ENCODE measurements at places on chromosomes 2 and 18.

DNA sequence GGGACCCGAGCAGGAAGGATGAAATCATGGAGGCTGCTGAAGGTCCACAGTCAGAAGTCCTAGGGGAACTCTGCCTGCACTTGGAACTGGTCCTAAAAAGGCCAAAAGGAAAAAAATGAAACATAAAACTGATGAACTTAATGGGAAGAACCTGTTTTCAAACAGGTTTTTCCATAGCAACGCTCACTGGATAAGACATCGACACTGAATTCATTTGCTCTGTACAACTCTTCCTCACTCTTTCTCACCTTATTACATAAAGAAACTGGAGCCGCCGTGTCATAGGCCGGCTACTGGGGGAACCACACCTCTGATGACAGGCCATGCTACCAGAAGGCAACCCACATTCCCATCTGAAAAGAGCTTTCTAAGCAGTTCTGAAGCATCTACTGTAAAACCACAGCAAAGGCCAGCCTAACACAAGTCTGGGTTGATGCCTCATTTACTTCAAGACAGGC lies 83.6 kb downstream of the FARSB start:
- DNase-seq, result no peak

DNA sequence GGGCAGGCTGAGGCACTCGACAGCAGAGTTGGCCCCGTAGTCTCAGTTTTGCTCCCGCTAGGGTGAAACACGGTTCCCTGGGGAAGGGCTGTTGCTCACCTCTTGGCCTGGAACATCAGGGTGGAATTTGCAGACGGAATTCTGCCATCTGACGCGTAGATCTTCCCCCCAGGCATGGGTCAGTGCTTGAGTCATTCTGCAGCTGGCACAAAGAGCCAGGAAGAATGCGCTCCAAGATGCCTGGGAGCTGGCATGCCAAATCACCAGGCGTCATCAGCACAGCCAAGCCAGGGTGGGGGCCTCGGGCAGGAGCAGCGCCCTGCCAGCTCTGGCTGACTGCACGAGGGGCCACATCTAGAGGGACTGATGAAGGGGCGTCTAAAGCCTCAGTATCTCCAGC lies 42.7 kb downstream of the ODC1 start:
- DNase-seq, result peak; percentile 75

DNA sequence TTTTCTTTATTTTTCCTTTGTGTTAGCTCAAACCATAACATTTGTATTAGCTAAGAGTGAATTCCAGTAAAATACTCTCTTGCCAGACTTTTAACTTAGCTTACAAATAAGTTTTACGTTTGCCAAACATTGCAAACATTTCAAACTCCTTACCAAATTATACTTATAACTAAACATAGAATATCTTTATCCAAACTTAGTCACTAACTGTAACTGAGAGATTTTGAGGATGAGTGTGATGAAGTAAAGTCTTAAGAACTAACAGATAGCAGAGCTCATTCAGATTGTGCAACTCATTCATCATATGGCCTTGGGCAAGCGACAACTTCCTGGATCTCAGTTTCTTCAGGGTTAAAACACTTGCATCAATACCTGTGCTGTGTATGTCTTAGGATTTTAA lies 533.7 kb downstream of the TDRD15 start:
- DNase-seq, result no peak

- DNase-seq, result no peak
Observed at GRCh38 chr18:32300914-32301313, 111.1 kb downstream of the MEP1B start.

- no peak for DNase-seq
Observed at GRCh38 chr2:58099096-58099769, 52.6 kb downstream of the VRK2 start.

DNA sequence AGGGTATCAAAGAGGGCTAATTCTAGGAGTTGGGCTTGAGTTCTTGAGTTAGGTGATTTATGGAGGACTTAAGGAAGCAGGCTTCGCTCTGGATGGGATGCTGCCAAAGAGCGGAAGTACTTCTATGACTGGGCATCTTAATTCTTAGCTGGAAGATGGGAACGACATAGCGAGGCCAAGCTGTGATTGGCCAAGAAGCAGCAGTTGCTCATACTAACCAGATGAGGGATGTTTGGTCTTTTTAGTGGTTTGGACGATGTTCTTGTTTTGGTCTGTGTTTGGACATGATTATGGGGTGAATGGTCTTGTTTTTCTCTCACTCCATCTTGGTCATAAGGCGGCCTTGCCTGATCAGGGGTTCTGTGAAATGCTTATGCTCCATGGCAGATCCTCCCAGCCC lies 133.7 kb downstream of the MSH2 start:
- DNase-seq, result no peak

DNA sequence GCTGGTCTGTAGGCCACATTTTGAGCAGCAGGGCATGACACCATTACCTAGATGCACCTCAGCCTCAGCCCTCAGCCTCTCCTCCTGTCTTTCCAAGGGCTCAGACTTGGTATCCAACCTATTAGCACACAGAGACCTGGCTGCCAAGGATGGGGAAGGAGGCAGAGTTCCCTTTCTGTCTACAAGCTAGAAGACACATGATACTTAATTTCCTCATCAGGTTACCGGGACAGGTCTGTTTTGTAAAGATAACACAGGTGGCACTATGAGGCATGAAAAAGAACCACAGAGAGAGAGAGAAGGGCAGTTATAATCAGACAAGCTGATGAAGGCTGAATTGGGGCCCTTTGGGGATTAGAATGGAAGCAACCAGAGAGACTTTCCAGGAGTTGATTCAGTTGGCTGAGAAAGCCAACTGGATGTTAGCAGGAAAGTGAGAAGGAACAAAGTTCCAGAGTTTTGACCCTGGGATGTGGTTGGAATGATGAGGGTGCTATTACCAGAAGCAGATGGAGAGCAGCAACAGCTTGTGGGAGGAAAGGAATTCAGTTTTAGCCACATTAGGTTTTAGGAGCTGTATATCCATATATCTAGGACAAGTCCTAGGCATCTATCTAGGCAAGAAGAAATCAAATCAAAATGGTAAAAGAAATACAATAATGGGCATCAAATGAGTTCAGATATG lies 46.0 kb upstream of the RMND5A start:
- DNase-seq, result peak; percentile 48

- DNase-seq, result peak; percentile 76
Observed at GRCh38 chr2:19474128-19474527, 115.7 kb upstream of the OSR1 start.

DNA sequence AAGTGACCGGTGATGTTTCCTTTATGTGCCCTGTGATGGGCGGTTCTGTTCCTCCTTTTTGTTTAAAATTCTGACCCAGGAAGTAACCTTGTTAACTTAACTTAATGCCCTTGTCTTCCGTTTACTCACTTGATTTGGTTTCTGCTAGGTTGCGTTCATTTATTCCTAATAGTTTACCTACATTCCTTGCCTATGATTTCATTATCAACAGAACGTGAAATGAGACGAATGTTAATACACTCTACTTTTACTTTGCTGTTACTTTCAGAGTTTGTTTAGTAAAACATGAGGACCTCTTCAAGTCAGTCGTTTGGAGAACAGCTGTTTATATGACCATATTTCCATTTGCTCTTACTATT lies 638 bp downstream of the CEP192 start:
- no peak for DNase-seq

- DNase-seq, result no peak
Observed at GRCh38 chr2:145644820-145645302, 1124.9 kb upstream of the ZEB2 start.

DNA sequence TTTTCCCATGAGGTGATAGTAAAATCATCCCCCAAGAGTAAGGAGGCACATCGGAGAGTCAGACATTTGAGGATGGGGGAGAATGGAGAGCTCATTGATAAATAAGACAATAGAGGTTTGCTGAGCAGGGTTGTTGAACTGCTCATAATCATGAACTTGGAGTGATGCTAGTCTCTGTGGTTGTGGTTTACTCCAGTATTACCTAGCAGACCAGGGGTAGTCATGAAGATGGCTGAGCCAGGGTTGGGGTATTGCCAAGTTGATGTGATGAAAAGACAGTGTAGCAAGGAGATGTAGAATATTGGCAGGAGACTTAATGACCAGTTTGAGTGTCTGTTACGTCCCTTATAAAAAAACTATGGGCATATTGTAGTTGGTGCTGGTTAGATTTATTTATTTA lies 25.4 kb downstream of the CYBRD1 start:
- no peak for DNase-seq

DNA sequence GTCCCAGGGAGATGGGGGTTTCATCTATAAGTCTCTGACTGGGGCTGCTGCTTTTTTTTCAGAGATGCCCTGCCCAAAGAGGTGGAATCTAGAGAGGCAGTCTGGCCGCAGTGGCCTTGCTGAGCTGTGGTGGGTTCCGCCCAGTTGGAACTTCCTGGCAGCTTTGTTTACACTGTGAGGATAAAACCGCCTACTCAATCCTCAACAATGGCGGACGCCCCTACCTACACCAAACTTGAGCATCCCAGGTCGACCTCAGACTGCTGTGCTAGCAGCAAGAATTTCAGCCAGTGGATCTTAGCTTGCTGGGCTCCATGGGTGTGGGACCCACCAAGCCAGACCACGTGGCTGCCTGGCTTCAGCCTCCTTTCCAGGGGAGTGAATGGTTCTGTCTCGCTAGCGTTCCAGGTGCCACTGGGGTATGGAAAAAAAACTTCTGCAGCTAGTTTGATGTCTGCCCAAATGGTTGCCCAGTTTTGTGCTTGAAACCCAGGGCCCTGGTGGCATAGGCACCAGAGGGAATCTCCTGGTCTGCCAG lies 152.6 kb upstream of the CYP26B1 start:
- no peak for DNase-seq

GRCh38 chr2:120707816-120708215 lies 27.9 kb upstream of the GLI2 start:
- DNase-seq, result no peak

GRCh38 chr2:50856016-50856541 lies 175.9 kb downstream of the NRXN1 start:
- no peak for DNase-seq

- no peak for DNase-seq
Observed at GRCh38 chr2:10327896-10328669, 25.4 kb downstream of the HPCAL1 start.

DNA sequence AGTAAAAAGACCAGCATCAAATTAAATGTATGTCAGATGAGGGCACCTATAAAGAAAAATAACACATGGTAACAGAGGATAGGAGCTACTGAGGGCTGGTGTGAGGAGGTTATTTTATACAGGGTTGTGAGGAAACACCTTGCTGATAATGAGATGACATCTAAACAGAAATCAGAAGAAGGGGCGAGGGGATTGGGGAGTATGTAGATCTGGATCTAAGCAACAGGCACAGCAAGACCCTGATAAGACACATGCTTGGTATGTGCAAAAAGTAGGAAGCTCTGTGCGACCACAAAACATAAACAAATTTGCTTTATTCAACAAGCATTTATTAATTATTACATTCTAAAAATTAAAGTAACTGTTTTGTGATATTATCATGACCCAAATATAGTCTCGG lies 295.4 kb downstream of the ZEB2 start:
- no peak for DNase-seq

DNA sequence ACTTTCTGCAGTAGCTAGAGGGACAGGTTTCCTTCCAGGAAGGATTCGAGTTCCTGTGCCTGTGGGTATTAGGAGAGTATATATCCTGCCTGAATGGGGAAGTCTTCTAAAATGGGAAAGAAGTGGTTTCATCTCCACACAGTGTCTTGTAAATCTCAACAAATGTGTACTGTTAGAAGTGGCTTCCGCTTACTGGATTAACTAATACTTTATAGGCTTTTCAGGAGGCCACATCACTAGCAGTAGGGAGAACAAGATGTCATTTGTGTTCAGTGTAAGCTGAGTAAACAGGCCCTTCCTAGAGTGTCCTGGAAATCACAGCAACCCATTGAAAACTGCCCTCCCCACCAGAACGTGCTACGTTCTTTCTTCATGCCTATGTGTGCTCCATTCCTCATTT lies 12.5 kb upstream of the POLR1B start:
- no peak for DNase-seq

DNA sequence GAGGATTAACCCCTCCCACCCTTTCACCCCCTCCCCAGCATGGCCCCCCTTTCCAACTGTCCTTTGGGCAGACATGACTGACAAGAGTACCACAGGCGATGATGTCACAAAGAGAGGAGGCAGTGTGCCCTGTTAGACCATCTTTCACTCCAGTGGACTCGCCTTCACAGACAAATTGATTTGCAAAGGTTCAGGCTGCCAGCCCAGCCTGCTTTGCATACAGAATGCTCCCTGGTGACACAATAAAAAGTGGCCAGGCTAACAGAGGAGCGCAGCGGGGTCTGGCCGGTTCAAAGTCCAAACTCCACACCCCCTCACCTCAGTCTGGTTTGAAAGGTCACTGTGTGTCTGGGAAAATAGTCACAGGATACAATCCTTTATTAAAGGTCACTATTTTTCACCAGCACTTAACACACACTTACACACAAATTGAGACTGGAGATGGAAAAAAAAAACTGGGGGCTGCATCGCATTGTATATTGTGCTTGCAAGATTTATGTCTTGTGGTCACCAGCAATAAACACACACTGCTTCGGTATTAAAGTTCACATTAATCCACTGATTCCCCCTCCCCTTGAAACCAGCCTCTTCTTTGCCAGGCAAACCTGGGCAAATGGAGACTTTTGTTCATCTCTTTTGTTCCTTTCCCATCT lies 236.9 kb downstream of the BCL11A start:
- DNase-seq, result no peak

DNA sequence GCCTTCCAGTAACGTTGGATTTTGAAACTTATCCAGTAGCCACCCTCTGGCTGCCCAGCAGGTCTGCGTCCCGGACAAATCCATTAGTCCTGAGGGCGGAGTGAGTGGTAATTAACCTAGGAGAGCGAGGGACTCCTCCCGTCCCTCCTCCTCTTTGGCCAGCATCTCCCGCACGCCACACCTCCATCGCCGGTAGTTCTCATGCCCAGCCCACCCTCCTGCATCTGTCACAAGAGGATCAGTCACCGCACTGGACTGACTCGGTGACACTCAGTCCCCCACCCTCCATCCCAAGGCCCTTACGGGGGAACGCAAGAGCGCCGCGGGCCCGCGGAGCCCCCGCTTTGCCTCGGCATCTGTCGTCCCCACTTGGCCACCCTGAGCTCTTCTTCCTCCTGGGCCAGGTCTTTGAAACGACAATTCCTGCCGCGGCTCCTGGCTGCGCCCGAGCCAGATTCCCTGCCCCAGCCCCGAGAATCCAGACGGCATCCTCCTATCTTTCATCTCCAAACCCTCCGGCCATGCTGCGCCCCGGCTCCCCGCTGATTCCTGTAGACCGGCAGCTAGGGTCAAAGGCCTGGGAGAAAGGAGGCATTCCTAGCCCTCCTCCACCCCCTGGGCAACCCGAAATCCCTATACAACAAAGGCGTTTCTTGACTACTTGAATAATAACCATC lies 77.5 kb downstream of the EIF2AK3 start:
- no peak for DNase-seq

DNA sequence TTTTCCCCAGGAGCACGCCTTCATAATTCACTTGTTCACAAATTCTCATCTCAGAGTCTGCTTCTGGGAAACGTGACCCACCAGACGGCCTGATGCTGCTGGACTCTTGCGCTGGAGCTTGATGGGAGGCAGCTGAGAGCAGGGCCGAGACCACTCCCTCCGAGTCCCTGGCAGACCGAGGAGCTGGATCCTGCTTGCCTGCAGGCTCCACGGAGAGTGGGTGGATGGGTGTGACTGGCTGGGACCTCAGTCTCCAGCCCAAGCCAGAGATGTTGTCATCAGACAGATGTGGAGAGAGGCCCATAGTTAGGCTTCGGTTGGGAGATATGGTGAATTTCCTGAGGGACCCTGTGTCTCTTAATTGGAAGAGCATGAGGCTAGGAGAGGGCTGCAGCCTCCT lies 76.4 kb downstream of the TSN start:
- DNase-seq, result no peak

GRCh38 chr2:76862901-76863300 lies 659.3 kb downstream of the LRRTM4 start:
- no peak for DNase-seq

- peak; percentile 79 for DNase-seq
Observed at GRCh38 chr2:85420536-85421259, 2.2 kb downstream of the SH2D6 start.

Data from prostate gland (tissue), 2 donors.